Left ventricle myocardium superior (tissue), 1 donor: ENCODE measurements at places on chromosomes 12 and 14. TPM values are rescaled to one million over a fixed set of nuclear protein-coding genes. Genes with fewer than 3 reads are reported as not detected.

Gene CLBA1
- total RNA-seq, result 1.5 TPM

Gene CCND2
- 281 TPM for total RNA-seq

Gene TOMM20L
- total RNA-seq, result not detected

Gene RIPK3
- 3.5 TPM for total RNA-seq

Gene NR1H4
- total RNA-seq, result not detected

Gene GNB3
- 5.4 TPM for total RNA-seq

Gene BHLHE41
- total RNA-seq, result 35.9 TPM

Gene SRRM4
- 0.42 TPM for total RNA-seq

Gene MUCL1
- total RNA-seq, result not detected

- no peak for DNase-seq
These were observed 48.8 kb downstream of the MIS18BP1 start for GRCh38 chr14:45204241-45204640.

DNA sequence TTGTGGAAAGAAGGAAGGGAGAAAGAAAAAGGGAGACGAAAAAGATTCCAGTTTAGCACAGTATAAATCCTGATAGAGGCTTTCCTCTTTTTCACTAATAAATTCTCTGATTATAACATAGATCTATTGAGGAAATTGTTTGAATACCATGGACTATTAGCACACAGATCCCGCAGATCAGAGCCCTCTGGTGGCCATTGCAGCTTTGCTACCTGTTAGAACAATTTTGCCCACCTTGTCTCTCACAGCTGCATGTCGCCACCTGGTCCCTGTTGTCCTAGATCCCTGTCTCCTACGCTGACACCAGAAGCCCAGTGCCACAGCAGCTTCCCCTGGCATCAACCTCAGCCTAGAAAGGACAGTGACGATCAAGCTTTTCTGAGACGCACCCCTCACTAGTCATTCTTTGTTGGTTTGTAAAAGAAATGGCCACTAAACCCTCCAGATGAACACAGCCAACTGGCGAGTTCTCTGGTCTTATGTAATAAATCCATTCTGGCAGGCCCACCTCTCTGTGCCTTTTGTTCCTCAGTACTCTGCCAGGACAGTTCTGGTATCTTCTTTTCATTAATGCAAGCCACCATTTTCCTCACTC, 9.9 kb downstream of the GPHB5 start:
- DNase-seq, result no peak

DNA sequence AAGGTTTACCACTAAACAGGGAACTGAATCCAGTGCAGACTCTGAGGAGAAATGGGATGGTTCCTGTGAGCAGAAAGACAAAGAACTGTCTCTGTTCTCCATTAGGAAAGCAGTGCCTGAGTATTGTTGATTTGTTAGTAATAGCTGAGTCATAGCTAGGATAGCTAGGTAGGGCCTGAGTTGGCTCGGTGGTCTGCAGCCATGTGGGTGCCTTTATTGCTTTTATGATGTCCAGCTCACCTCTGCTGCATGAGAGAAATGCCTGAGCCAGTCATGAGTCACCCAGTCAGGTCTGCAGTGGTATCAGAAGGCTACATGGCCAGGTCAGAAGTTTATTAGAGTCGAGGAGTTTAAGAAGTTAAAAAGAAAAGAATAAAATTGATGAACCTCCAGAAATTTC, 24.2 kb downstream of the TRHDE start:
- no peak for DNase-seq

DNA sequence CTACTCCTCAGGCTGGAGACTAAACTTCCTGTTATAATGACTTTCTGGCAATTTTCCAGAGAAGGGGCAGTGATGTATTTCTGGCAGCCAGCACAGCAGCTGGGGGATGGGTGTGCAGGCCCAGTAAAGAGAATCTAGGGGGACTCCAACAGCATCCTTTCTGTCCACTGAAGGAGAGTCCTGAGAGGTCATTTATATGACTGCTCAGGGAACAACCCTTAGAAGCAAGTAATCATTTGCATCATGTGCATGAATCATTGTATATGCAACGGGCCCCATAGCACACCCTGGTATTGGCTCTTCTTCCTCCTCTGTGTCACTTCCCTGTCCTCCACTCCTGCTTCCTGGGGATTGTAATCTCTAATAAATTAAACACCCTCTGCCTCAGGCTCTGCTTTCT, 493.8 kb downstream of the RPS29 start:
- DNase-seq, result no peak

- peak; percentile 57 for DNase-seq
These were observed 108.7 kb upstream of the NCOR2 start for GRCh38 chr12:124675881-124676713.

- DNase-seq, result no peak
These were observed 165.5 kb downstream of the PTPN11 start for GRCh38 chr12:112584266-112584722.

DNA sequence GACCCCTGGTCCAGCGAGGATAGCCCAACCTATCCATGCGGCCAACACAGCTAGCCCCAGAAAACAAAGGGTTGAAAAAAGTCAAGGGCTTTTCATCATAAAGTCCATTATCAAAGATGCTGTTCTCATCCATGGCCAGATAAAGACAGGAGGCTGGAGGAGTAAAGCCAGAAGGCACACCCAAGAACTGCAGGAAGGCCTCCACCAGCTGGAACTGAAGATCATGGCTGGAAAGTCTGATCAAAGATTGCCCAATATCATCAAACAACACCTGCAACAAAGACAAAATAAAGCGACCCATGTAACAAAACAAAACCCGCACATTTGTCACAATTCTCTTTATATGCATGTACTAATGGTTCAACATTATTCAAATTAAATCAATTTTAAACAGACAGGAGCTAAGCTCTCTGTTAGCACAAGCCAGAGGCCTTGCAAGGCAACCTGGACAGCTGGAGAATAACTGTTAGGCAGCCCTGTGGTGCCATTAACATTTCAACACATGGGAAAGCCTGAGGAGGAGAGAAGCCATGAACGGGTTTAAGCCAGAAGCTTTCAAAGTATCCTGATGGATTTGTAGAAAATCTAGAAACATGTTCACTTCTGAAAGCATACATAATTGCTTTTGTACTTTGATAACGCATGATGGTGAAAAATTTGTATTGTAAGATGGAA, 34.1 kb downstream of the PSMC1 start:
- no peak for DNase-seq

- no peak for DNase-seq
These were observed 1.1 kb downstream of the RHNO1 start for GRCh38 chr12:2877953-2878732.

DNA sequence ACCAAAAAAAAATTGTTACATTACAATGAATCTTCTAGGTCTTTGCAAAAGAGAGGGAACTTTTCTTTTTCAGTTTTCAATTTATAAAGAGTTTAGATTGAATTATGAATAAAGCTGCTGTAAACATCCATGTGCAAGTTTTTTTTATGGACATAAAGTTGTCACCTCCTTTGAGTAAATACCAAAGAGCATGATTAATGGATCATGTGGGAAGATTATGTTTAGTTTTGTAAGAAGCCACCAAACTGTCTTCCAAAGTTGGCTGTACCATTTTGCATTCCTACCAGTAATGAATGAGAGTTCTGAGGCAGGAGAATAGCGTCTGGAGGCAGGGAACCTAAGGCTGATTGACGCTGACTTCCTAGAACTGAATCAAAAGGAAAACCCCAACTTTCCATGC, 30.2 kb downstream of the LEMD3 start:
- DNase-seq, result no peak

DNA sequence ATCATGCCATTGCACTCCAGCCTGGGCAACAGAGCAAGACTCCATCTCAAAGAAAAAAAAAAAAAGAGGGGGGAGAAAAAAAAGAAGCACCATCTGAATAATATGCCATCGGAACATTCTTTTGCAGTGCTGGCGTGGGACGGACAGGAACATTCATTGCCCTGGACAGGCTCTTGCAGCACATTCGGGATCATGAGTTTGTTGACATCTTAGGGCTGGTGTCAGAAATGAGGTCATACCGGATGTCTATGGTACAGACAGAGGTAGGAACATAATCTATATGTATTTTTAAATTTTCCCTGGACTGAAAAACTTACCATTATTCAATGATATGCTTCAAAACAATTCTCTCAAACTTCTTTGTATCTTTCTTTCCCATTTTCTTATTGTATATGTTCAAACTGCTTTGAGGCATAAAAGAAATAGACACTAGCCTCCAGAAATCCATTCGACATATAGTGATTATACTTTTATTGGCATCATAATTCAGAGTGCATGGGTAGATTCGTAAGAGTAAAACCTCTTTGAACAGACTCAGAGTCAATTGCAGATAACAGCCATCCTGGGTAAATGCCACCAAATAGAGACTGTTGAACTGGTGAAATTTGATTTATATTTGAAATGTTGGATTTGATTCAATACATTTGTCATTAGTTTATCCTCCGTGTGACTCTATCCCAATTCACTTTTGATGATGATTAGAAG, 199.7 kb downstream of the EPS8 start:
- DNase-seq, result no peak

GRCh38 chr12:2171672-2172426, 119.1 kb downstream of the CACNA1C start:
- DNase-seq, result no peak

DNA sequence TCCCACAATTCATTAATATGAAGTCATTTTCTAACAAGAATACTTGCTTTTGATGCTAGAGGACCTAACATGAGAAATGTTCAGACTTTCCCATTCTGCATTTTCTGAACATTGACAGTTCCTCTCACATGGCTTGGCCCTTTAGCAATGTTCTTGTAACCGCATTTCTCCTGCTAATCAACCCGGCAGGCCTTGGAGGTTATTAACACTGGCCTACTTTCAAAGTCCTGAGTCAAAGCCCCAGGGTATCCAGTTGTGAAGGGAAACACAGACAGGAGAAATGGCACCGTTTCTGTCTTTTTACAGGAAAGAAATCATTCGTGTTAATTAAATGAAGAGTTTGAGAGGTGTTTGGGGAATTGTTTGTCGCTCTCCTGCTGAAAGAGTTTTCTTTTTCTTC, 446.5 kb upstream of the MIS18BP1 start:
- no peak for DNase-seq

DNA sequence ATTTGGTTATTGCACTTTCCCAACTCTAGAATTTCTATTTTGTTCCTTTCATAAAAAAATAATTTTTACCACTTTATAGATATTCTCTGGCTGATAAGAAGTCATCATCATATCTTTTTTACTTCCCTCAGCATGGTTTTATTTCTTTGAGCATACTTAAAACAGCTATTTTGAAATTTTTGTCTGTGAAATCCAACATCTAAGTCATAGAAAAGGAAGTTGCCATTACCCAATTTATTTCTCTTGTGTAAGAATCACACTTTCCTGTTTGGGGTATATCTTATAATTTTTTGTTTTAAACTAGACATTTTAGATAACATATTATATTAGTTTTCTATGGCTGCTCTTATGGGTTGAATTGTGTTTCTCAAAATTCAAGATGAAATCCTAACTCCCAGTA, 400.2 kb upstream of the OR4E1 start:
- no peak for DNase-seq

DNA sequence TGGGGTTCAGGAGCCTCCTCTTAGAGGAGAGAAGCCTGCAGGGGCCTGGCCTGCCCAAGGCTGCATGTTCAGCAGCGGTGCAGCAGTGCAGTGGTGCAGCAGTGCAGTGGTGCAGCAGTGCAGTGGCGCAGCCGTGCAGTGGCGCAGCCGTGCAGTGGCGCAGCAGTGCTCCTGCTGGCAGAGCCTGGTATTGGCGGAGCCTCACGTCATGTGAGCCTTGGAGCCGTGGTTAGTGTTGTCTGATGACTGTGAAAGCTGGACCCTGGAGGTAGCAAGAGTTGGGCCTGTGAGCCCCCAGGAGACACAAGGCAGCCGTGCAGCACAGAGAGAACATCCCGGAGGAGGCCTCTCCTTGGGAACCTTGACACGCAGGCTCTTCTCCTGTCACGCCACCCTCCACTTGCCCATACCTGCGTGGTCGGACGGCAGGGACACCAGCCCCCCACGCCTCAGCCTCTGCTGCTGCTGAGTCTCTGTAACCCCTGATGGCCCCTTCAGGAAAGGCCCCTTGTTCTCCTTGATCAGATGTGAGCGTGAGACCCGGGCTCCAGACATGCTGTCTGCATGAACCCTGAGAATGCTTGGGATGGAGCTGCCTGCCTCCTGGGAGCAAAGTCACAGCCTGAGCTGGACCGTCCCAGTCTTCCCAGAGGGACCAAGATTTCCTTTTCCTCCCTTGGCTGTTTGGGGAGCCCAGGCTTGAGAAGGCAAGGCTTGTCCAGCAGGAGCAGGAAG, 193.7 kb downstream of the KIF26A start:
- DNase-seq, result no peak

GRCh38 chr14:100092832-100093231, 27.6 kb downstream of the EVL start:
- no peak for DNase-seq

- DNase-seq, result no peak
These were observed 146.5 kb downstream of the PAPOLA start for GRCh38 chr14:96648506-96649326.

GRCh38 chr12:130582286-130582685, 133.8 kb downstream of the RIMBP2 start:
- no peak for DNase-seq

DNA sequence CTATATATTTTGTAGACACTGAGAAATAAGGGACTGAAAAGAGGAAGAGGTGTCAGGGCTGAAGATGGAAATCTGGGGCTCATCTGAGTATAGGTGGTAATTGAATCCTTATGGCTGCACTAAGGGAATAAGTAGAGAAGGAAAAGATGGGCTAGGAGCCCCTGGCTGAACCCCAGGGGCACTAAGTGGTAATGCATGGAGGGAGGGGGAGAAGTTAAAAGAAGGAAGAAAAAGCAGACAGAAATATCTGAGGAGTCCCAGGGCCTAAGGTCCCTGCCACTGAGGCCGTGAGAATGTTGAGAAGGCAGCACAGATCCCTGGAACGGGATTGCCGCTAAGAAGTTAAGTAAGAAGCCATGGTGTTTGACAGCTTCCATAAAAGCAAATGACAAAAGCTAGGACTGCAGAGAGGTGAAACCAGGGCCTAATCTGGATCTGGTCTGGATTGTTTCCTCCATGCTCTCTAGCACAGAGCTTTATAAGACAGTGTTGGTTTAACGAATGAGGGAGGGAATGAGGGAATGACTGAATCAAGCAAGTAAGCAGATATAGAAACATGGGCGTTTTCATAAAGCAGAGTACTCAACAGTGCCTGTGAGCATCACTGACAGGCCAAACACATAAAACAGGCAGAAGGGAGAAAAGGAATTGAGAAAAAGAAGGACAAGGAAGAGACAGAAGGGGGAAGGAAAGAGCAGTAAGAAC, 92.9 kb downstream of the HMGA2 start:
- DNase-seq, result no peak

DNA sequence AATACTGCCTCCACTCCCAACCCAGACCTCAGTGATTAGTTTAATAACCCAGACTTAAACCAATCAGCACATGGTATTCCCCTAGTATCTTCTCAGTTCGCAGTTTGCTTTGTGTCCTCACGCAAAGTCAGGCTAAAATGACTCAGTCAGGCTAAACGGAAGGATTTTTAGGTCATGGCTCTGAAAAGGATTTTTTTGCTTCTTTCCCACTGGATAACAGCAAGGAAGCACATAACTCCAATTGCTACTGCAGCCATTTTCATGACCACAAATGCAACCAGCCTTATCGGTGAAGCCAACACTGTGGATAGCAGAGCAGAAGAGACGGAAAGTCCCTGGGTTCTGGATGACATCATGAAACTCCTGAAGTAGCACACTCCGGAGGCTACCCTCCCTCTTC, 67.7 kb downstream of the ZC3H14 start:
- no peak for DNase-seq
